Activated T-helper 1 cell treated with Interleukin-2 at 50 U/mL for 16 hours (primary cell): ENCODE measurements at places on chromosomes 12 and 14.

DNA sequence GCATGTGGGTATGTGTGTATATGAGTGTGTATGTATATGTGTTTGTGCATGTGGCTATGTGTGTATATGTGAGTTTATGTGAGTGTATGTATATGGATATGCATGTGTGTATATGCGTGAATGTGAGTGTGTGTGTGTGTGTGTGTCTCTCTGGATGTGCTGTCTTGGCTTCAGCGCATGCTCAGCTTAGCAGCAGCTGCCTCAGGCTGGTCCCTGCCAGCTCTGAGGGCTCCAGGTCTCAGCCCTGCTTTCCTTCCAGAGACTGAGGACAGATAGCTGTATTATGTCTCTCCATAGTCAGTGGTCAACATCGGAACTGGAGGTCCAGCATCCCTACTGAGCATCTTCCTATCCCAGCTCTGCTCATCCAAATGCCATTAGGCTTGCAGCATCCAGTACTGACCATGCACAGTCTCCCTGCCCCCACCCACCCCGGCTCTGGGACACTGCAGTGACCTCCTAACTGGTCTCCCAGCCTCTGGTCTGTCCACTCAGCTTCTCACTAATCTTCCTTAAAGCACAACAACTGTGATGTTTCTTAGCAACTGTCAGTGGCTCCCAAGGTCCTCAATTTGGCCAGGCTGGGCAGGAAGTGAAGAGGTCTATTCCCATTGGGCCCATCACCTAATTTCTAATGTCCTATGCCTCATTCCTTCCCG, 22.8 kb downstream of the FAIM2 start:
- DNase-seq: no peak

- no peak for DNase-seq
Measured at GRCh38 chr14:22174412-22175277, 414.4 kb downstream of the DAD1 start.

DNA sequence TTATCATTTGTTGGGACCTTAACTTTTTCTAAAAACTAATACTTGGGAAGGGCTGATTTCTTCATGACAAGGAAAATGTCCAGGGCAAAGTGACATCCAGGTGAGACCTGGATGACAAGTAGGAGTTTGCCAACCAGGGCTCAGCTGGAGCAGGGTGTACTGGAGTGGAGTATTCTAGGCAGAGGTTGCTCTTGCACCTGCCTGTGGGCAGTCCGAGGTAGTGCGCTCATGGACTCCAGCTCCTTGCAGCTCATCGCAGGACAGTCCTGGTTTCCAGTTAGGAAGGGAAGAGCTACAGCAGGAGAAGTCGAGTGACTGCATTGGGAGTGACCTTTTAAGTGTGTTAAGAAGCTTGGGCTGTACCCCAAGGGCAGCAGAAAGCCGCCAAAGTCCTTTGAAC, 175.9 kb downstream of the PELI2 start:
- no peak for DNase-seq

- no peak for DNase-seq
Measured at GRCh38 chr12:49274396-49275069, 9.7 kb downstream of the TUBA1C start.

DNA sequence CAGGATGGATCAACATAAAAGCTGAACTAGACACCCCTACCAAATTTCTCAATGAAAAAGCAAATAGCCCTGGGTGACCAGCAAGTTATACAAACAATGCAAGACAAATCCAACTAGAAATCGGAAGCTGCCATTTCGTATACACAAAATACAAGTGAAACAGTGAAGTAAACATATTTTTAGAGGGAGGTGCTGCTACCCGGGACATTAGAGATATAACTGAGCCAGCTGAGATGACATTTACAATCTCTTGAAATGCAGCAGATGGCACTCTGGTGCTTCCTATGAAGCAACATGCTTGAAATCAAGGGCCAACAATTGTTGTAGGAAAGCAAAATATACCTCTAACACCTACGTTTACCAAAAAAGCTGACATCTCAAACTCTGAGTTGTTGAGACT, 25.5 kb downstream of the BDKRB1 start:
- no peak for DNase-seq

DNA sequence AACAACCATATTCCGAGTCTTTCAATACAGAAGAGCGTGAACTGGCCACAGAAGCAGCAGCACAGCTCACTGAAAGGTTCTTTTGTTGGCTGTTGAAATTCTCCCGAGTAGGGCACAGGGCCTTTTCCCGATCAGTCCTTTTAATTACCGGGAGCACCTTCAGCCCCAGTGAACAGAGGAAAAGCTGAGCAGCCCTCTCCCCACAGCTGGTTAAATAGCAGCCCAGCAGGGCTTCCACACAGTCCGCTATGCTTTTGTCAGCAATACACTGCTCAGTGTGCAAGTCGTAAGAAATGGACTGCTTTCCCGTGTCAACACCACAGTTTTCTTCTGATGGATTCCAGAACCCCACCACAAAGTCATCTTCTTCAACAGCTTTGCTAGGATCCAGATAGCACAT, 61.3 kb downstream of the DICER1 start:
- no peak for DNase-seq

- no peak for DNase-seq
Measured at GRCh38 chr14:64702493-64703394, 1.5 kb upstream of the PLEKHG3 start.

DNA sequence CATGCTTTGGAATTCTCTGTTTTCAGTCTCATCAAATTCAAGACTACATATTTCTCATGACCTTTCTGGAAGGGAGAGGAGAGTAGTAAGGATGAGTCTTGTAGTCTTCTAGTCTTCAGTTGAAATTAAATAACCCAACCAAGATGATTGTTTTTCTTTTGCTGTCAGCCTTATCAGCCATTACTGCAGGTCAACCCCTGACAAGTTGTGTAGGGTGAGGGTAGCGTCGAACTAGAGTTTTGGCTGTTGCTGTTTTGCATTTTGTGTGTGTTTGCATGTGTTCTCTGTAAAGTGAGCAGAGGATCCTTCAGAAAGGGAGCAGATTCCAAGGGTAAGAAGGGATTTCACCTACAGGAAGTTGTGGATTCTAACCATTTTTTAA, 28.4 kb downstream of the DIP2B start:
- no peak for DNase-seq

- DNase-seq: no peak
Measured at GRCh38 chr12:98973395-98973794, 328.3 kb downstream of the APAF1 start.

DNA sequence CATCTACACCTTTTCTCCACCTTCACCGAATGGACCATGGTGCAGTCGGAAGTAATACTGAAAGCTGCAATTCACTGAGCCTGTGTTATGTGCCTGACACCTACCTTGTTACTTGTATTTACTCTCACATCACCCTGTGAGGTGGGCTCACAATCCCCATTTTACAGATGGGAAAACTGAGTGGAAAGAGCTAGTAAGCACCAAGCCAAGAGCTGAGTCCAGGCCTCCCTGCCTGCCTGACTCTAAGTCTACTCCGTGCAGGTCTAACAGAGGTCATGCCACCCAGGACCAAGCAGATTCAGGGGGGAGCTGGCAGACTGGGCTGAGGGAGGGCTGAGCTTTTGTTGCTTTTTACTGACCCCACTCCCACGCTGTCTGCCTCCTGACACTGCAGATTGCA, 29.1 kb upstream of the TC2N start:
- DNase-seq: no peak

DNA sequence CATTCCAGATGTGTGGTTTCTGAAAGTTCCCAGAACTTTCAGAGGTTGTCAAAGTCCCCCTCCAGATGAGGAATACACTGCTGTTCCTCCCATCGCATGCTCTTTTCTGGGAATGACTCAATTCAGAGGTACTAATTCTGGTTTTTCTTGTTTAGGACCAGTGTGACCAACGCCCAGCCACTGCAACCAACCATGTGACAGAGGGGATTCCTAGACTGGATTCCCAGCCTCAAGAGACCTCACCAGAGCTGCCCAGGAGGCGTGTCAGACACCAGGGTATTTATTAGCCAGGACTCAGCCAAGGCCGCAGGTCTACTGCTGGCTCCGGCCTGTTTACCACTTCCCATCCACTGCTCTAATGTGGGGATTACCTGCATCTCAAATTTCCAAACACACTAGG, 24.2 kb downstream of the TRAFD1 start:
- no peak for DNase-seq
